ENCODE measurements at places on chromosomes 13 and 19.

DNA sequence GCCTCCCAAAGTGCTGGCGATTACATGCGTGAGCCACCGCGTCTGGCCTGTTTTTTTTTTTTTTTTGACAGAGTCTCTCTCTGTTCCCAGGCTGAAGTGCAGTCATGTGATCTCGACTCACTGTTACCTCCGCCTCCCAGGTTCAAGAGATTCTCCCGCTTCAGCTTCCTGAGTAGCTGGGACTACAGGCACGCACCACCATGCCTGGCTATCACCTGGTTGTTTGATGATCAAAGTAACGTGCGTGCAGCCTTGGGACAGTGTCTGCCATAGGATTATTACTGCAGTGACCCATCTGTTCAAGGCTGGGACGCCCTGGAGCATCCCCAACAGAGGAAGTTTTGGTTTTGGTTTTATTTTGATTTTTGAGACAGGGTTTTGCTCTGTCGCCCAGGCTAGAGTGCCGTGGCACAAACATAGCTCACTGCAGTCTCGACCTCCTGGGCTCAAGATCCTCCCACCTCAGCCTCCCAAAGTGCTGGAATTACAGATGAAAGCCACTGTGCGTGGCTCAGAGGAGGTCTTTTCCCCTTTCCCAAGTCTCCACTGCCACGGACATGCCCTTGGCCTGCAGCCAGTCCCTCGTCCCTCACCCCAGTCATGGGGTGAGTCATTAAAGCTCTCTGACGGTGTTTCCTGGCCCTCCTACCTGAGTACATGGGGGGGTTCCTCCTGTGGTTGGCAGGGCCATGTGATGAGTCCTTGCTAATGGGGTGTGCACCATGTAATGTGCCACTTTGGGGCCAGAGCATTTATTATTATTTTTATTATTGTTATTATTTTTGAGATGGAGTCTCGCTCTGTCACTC is 65.6 kb downstream of the IER2 start:
- peak; percentile 19 for DNase-seq

DNA sequence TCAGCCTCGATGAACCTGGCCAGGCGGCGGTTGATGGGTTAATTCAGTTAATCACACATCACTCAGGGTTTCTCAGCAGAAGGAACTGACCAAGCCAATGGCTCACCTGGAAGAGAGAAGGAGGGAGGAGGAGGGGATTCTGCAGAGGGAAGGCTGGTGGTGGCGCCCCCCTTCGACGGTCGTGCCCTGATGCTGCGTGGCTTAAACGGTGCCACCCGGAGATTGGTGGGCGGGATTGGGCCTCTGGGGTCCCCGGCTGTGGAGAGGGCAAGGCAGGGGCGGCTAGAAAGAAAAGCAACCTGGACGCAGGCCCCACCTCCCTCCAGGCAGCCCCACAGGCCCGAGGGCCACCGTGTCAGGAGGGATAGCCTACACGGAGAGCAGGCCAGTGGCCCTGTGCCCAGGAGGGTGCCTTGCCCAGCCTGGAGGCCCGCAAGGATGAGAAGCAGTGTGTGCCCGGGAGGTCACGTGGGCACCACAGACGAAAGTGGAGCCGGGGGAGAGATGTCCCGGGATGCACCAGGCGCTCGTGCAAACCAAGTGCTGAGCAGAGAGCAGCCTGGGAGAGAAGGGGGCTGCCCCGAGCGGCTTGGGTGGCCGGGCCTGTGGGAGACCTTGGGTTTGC is 16.0 kb downstream of the CSNK1G2 start:
- DNase-seq: no peak

GRCh38 chr13:94886191-94886590 is 173.8 kb upstream of the SOX21 start:
- DNase-seq: no peak

GRCh38 chr13:80074143-80074752 is 266.7 kb downstream of the SPRY2 start:
- DNase-seq: no peak

DNA sequence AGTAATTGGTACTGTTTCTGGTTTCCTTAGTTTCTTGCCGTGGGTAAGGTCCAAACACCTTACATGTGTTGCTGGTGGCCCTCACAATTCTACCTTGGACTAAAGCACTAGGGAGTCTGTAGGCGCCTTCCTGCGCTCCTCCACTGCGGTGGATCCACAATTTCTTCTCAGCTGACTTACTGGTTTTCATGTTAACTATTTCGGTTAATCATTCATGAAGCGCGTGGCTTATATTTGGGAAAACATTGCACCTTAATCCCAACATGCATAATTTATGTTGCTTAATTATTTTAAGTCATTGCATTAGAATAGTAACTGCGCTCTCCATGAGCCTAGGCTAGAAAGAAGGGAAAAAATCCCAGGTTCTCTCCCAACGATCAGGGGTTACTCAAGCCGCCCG is 37.7 kb downstream of the ARHGEF7 start:
- no peak for DNase-seq

DNA sequence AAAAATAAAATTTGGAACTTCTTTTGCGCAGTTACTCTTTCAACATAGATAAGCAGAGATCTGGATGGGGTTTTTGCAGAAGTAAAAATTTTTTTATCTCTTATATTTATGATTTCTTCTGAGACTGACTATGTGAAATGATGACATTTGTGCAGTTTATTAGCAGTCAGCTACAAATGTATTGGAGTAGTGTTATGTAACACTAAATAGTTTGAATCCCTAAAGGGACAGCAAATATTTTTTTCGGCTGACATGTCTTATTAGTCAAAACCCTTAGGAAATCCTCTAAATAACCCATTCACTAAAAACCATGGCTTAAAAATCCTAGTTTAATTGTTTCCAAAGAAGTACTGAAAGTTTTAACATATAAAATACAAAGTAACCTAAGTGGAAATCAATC is 48.0 kb upstream of the EDNRB start:
- no peak for DNase-seq

- no peak for DNase-seq
These were observed 27.6 kb downstream of the SCEL start for GRCh38 chr13:77563111-77563510.

GRCh38 chr19:49506575-49507105 is 5.8 kb upstream of the FCGRT start:
- DNase-seq: peak; percentile 78

- no peak for DNase-seq
These were observed 27.6 kb downstream of the TNFSF13B start for GRCh38 chr13:108297114-108297513.

GRCh38 chr13:82220641-82221040 is 1661.6 kb downstream of the SLITRK1 start:
- DNase-seq: no peak

DNA sequence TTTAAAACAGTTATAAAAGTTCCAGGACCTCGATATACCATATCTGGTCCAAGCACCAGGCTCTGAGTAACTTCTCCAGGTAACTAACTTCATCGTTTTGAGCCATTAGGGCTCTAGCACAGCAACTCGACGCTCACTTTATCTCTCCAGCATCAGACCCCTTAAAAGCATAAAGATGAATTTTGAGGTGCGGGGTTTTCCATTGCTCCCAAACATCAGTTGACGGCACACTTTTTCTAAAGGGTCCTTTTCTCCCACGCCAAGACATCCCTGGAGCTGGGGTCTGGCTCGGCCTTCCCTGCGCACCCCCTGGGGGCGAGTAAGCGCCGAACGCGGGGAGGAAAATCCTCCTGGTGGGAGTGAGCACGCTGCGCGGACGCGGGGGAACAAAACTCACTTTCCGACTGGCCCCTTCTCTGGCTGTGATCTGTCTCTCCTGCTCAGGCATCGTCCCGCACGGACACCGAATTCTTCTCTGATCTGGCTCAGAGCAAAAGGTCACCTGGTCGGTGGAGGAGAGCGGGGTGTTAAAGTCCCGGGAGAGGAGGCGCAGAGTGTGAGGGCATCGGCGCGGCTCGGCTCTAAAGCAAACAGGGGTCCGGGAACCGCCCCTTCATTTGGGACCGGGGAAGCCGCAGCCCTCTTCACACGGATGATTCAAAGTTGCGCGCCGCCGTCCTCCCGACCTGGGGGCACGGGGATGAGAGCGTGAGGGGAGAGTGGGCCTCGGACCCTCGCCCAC is at the start of gene ATP7B:
Gene ATP7B, minus strand, starts transcription at position 561 of the 742 bp plus-strand sequence. Its CDS starts 113 bp downstream, at position 448.
- DNase-seq: no peak

GRCh38 chr19:13176345-13176744 is 26.1 kb downstream of the IER2 start:
- no peak for DNase-seq

DNA sequence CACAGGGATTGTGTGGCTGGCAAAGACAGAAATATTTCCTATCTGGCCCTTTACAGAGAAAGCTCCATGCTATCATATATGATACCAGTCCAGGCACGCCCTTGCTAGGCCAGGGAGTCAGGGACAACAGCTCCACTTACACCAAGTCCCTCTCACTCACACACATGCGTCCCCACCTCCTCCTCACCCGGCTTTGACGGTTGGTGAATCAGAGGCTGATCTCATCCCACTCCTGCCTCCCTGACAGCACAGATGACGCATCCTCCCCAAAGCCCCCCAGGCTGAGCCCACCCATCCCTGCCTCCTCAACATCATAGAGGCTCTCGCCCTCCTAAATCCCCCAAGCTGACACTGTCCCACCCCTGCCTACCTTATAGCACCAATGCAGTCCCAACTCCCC is 62.7 kb downstream of the F2RL3 start:
- no peak for DNase-seq

DNA sequence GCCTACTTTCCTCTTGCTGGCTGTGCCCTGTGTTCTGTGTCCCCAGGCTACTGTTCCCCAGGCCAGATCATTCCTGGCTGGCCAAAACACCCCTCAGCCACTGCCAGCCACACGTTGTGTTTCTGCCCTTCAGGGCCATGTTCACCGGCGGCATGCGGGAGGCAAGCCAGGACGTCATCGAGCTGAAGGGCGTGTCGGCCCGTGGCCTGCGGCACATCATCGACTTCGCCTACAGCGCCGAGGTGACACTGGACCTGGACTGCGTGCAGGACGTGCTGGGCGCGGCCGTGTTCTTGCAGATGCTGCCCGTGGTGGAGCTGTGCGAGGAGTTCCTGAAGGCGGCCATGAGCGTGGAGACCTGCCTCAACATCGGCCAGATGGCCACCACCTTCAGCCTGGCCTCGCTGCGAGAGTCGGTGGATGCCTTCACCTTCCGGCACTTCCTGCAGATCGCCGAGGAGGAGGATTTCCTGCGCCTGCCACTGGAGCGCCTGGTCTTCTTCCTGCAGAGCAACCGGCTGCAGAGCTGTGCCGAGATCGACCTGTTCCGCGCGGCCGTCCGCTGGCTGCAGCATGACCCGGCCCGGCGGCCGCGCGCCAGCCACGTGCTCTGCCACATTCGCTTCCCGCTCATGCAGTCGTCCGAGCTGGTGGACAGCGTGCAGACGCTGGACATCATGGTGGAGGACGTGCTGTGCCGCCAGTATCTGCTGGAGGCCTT is 15.8 kb upstream of the CRTC1 start:
- no peak for DNase-seq

DNA sequence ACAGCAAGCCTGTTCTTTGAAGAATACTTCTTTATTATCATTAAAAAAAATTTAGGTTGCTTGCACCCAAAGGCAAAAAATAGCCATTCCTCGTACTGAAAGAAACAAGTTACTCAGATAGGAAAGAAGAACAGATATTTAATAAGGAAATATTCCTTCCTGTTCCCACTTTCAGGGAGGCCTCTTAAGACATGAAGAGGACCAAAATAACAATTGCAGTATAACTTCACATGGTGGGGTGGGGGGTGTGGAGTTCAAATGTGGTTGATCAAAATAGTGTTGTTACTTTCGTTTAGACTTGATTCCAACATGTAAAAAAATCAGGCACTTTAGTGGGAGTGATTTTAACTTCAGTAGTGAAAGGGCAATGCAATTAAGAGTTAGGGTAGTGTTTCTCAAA is 3.6 kb downstream of the RGCC start:
- DNase-seq: no peak

DNA sequence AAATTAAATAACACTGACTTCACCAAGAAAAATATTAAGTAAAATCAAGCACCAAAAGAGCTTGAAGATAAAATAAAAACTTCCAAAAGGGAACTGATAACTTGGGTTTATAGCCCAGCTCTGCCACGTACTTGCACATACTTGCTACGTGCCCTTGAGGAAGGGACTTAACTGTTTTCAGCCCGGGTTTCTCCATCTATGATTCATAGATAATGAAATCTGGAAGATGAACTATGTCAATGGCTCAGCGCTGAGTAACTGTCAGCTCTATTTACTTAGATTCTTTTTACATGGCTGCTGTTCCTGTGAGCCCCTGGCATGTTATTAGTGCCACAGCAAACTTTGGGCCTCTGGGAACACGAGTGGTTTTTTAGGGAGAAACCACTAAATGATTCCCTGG is 9.6 kb upstream of the ZC3H13 start:
- DNase-seq: no peak

DNA sequence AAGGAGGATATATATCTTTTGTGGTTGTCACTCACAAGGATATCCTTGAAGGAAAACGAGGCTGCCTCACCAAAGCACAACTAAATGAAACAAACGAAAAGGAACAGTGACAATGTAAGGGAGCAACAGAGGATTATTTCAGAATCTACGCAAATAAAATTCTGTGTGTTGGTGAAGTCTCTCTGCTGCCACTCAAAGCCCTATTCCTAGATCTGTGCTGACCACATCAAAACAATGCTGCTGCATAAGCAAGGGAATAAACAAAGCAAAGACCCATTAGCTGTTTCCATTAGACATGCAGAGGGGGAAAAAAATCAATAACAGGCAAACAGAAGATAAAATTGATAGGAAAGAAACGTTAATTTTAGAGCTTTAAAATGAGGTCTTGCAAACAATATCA is 204.4 kb downstream of the MZT1 start:
- DNase-seq: no peak

DNA sequence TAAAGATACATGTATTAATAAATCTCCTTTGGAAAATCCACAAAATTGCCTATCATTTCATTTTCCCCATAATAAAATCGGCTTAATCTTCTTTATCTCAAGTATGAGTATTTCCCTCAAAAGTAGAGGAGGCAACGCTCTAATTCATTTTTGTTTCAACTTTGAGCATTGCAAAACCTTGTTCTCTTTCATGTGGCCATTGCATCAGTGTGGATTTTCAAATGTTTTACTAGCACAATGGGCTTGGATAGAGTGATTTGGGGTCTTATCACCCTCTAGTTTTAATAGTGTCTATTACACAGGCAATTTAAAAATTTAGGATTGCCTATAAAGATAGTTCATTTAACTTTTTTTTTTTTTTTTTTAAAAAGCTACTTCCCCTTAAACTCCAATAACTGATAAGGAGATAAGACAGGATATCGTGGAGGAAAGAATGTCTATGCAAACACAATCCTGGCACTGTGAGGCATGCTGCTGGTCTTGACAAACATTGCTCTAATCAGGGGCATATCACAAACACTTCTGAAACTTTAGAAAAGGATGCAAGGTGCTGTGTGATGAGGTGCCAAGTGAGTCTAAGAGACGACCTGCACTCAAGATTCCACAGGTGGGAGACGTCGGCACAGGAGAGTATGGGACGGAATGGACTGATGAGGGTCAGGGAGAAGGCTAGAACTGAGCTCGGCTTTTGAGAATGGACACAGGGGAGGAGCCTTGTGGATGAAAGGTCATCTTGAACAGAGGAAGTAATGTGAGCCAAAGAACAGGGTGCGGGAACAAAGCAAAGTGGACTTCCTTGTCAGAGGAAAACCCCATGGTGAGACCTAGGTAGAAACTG is 199.7 kb downstream of the IRS2 start:
- DNase-seq: no peak

GRCh38 chr19:58059671-58060078 is 593 bp downstream of the ZNF135 start:
- DNase-seq: no peak

All from CD4-positive, alpha-beta T cell treated with Interferon gamma for 1 hour (primary cell).